ENCODE measurements at places on chromosomes 4 and X. TPM values are rescaled to one million over a fixed set of nuclear protein-coding genes. Genes with fewer than 3 reads are reported as not detected.

DNA sequence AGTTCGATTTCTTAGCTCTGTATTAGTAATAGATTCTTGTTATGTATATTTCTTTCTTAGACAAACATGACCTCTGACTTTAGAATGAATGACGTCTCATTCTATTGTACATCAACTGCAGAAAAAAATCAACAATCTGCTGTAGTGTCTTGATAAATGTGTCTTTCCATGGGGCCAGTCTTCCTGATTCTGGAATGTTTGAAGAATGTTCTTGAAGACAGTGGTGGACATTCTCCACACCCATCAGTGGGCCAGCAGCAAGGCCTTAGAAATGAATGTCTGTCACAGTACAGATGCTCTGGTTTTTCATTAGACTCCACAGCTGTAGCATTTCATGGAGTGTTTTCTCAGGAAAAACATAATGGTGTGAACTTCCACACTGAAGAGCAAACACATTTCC lies 63.2 kb upstream of the FAM47B start:
- DNase-seq = no peak

The SLC6A14 gene
- polyA plus RNA-seq = 0.22 TPM

GRCh38 chr4:93529692-93530372 lies 298.7 kb upstream of the ATOH1 start:
- no peak for DNase-seq

The BMPR1B gene
- 1.3 TPM for polyA plus RNA-seq

The GAGE12H gene
- polyA plus RNA-seq = not detected

The JADE1 gene
- 20.9 TPM for polyA plus RNA-seq

The DNAAF6 gene
- 1.4 TPM for polyA plus RNA-seq

Measured in right lung (tissue), 10 donors.